ENCODE measurements at places on chromosomes 4 and X.

GRCh38 chrX:81201071-81201470, 642 bp downstream of the HMGN5 start:
- DNase-seq = no peak

DNA sequence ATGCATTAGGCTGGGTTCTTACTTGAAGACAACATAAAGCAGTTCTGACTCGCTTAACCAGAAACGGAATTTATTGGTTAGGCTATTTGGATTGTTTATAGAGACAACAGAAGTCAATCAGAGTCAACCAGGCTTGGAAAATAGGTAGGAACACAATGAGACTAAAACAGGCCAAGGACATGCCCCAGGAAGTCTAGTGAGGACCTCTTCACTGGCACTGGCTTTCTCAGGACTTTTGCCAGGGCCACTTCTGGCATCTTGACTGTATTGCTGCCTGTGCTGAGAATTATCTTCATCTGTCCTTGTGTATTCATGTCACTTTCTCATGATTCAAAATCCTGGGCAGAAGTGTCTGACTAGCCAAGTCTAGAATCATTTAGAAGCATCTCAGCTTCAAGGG, 19.6 kb downstream of the PGAM4 start:
- DNase-seq = no peak

DNA sequence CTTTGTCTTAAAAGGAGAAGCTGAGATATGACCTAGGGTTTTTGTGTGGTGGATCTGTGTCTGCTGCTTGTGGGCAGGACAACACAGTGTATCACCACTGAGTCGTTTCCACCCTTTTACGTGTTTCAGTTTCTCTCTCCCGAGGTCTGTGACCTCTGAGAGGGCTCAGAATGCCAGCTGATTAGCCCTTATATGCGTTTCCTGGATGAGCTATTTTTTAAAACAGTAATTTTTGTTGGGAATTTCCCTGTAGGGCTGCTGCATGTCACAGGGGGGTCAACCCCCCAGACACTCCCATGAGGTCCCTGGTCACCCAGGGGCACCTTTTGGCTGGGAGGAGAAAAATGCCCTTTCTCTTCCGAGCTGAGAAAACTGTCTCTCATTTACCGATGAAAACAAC, 170.4 kb upstream of the CASK start:
- no peak for DNase-seq

GRCh38 chr4:69744157-69744478, 16.3 kb downstream of the SULT1B1 start:
- no peak for DNase-seq

DNA sequence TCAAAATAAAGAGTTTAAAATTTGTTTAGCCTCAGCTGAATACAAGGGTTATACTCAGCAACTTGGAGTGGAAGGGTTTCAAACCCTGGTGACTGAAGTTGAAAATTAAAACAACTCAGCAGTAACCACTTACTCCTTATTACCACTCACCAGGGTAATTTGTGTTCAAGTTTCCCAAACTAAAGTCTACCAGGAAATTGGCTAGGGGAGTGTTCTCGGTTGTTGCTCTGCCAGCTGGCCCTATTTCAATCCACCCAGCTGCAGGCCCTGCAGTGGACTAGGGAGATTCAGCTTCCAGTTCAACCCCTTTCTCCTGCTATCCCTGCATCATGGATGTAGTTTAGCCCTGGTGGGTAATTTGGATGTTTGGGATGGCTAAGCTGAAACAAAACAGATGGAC, 37.8 kb upstream of the EXOC1L start:
- no peak for DNase-seq

- DNase-seq = no peak
These were observed 326.4 kb downstream of the ANKRD50 start for GRCh38 chr4:124386163-124386562.

DNA sequence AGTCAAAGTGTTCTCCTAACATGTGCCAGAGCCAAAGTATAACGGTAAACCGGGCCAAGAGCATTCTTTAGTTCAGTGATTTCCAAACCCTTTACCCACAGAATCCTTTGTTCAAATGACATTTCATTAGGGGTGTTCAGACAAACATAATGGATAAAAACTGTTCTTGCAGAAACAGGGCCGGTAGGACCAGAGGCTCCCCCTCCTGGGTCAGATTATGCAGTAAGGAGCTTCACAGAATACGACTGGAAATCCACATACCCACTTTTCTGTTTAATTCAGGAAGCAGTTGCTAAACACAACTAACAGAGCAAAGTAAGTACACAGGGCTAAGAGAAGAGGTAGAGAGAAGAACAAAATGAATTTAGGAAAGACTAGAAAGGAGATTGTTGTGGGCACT, 46.6 kb upstream of the TMEM184C start:
- no peak for DNase-seq

DNA sequence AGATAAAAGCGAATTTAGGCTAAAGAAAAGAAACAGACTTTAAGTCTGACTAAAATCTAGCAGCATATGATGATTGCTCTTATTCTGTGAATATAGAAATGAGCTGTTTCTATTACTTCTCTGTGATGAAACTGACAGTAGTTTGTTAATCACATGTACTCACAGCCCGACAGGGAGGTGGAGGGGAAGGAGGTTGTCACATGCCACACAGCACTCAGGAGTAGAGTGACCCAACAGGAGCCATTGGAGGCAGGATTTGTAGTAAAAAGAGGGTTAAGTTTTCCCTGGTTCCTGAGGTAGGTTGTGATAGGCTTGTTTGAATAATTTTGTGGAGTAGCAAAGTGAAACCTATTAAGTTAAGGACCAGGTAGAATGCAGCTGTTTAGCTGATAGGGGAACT, 495.9 kb downstream of the CENPC start:
- DNase-seq = no peak

DNA sequence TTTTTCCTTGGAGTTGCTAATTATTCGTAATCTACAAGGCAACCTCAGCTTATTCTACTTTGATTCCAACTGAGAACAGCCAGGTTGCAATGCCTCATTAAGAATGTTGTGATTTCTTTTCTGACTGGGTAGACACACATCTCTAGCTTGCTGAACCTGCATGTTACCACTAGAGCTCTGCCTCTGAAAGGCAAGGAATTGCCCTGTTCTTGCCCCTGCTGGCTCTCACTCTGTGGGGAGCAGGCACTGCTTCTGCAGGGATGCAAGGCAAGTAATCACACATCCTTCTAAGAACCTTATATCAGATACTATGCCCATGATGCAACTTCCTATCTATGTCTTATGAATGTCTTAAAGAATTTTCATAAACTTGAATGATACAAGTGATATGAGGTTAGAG, 503.2 kb downstream of the PACRGL start:
- no peak for DNase-seq

DNA sequence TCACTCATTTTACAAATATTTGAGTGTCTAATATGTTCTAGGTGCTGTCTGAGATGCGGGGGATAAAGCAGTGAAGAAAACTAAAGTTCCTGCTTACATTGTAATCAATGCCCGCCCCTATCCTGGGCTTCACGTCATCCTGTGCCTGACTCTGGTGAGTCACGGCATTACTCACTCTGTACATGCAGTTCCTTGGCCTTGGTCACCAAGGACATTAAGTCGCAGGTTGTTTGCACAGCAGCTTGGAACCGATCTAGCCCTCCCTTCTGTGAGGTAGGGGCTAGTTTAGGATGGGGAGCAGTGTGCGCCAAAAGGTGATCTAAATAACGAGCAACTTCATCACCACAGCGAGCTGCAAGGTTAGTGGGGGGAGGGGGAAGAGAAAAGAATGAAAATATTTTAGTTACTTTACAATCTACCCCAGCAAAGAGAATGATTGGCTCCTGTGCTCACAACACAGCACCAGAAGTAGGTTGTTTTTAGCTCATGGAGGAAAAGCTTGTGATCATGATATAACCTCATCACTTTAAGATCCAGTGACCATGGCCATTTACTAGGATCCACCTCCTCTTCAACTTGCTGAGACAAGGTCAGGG, 48.0 kb upstream of the HDAC8 start:
- DNase-seq = no peak

DNA sequence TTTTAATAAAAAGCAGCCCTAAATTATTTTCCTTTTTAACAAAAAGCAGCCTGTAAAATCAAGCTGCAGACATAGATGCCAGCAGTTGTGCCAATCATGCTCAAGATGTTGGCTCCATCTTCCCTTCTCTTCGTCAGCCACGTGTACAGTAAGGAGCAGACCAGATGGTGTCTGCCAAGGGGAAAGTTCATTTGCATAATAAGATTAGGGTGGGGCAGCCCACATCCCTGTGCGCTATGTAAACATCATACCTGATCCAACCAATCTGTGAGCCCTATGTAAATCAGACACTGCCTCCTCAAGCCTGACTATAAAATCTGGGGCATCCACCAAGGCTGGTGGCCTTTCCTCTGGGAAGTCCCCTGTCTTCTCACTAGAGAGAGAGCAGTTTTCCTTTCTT, 23.1 kb upstream of the C1GALT1C1 start:
- DNase-seq = no peak

GRCh38 chrX:43349363-43349762, 306.7 kb upstream of the MAOA start:
- DNase-seq = peak; percentile 8

GRCh38 chrX:109844986-109845385, 111.9 kb upstream of the ACSL4 start:
- no peak for DNase-seq

GRCh38 chr4:76584241-76585152, 149.5 kb downstream of the SHROOM3 start:
- DNase-seq = no peak

DNA sequence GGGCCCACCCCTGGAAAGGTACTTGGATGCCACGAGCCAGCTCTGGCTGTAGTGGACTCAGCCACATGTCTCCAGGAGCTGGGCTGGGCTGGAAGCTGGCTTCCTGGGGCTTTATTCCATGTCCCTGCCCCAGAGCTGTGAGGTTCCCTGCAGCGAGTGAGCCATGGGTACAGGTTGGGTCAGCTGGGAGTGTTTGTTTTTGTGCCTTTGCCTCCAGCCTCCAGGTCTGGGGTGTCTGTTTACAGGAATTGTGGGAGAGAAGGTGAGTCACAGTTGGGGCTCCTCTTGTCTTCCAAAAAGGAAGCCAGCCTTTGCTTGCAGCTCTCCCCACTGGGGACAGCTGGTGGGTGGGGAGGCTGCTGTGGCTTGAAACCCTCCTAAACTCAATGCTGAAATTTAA, 21.5 kb downstream of the SORCS2 start:
- no peak for DNase-seq

DNA sequence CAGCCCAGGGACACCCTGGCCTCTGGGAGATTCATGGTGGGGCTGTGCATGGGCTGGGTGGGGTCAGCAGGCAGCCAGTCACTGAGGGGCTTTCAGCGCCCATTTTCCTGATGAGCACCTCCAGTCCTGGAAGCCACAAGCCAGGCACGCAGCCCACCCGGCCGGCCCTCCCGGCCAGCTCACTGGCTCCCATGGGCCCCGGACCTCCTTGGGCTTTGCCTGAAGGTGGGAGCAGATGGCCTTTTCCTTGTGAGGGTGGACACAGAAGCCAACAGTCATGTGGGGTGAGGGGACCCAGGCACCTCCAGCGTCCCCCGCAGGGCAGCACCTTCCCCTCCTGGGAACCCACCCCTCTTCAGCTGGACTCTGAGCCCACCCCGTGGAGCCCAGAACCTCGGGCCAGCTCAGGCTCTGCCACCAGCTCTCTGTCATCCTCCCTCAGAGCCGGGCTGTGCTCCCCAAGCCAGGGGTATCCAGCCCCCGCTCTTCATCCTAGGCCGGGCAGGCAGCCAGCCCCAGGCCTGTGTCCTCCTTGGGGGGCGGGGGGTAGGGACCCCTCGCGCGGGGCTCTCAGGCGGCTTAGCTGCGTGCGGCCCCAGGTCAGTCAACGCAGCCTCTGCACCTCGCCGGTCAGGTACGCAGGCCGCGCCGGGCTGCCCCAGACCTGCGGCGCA, 798 bp upstream of the FGFR3 start:
- DNase-seq = no peak

DNA sequence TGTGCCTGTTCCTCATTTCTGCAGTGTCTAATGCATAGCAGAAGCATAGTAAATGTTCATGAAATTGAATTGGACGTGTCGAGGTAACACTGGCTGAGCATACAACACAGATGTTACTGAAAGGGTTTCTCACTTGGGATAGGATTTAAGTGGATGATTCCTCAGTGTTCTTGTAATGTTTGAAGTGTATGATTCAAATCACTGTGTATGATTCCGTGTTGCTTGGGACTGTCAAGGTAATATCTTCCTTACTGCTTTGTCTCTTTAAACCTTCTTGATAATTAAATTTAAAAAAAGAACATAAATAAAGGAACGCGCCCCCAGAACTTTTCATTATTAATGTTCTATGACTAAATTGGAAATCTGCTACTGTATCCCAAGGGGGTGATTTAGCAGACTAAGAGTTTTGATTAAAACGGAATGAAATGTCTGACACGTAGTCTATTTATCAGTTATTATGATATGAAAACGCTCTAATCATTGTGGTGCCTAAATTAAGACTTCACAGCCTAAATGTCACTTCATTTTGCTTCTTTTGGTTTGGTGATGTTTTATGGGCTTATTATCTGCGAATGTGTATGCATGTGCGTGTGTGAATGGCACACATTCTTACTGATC, 696.9 kb upstream of the EPHA5 start:
- no peak for DNase-seq

- no peak for DNase-seq
These were observed 8.9 kb downstream of the KDR start for GRCh38 chr4:55116450-55116849.

DNA sequence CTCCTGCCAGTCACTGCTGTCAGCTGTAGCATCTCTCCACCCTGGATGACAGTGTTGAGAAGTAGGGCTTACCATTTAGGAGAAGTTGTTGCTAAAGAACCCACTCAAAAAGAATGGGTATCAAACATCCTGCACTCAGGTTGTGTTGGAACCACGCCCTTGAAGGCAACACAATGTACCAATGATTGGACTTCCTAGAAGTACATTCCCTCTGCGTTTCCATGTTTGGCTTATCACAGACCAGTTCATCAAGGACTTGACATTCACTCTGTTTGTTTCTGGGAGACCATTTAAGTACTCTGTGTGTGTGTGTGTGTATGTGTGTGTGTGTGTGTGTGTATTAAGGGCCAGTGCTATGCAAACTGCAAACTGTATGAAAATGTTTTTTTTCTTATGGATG, 200.6 kb upstream of the GATB start:
- DNase-seq = no peak

GRCh38 chr4:157978680-157979361, 194.0 kb downstream of the GASK1B start:
- no peak for DNase-seq

DNA sequence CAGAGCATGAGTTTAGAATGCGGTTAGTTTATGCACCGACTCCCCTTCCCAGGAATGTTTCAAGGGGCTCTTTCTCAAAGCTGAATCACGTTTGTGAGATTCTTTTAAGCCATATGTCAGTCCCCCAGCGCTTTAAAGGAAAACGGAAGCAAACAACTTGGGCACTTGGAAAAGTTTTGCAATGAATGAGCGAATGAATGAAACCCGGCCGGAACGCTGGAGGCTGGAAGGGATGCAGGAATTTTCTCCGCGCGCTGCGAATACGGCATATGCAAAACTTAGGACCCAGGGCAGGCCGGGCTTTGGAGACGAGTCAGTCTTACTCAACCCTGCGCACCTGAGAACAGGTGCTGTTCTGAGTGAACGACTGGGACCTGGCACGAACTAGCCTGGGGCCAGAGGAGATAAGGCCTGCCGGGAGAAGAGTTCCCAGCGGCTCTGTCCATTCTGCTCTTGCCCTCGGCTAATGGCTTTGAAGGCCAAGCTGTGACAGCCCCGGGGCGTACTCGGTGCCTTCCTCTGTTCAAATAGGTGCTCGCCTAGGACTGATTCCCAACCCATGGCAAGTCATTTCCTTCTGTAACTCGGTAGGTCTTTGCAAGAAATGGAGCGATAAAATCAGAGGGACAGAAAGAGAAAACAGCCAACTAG, 743 bp upstream of the NRK start:
- DNase-seq = no peak

Data from T follicular helper cell (primary cell).